ENCODE measurements at places on chromosomes 11 and 22.

- DNase-seq = no peak
Observed at GRCh38 chr22:37172266-37173245, 15.5 kb downstream of the C1QTNF6 start.

DNA sequence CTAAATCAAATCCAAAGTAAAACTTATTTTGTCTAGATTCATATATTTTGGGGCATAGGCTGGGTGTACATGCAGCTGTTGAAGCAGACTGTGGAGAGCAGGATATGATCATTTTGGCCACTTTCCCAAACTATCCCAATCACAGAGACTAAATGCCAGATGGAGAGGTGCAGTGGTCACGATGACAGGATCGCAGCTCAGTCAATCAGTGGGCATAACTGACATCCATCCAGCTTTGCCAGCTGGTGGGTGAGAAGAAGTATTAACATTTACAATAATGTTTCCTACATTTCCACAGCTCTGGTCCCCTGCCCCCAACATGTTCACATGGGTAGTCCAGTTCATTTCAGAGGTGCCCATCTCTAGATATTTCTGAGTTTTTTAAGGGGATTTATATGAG lies 255.5 kb upstream of the SESN3 start:
- no peak for DNase-seq

- no peak for DNase-seq
Observed at GRCh38 chr11:26019386-26019785, 312.5 kb upstream of the ANO3 start.

DNA sequence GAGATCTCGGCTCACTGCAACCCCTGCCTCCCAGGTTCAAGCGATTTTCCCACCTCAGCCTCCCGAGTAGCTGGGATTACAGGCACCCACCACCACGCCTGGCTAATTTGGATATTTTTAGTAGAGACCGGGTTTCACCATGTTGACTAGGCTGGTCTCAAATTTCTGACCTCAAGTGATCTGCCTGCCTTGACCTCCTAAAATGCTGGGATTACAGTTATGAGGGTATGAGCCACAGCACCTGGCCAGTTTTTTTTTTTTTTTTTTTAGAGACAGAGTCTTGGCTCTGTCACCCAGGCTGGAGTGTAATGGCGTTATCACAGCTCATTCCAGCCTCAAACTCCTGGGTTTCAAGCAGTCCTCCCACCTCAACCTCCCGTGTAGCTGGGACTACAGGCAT lies 54.9 kb upstream of the PRR5 start:
- DNase-seq = no peak

GRCh38 chr11:117717485-117718314 lies 79.3 kb downstream of the DSCAML1 start:
- DNase-seq = no peak

GRCh38 chr11:65362320-65362931 lies 7.9 kb downstream of the TIGD3 start:
- no peak for DNase-seq

Measured in naive thymus-derived CD8-positive, alpha-beta T cell (primary cell).